Renal pelvis (tissue), 12 donors: ENCODE measurements at places on chromosomes 4 and X.
A peak's percentile ranks its signal among the peaks of the same experiment; 100 is the strongest.

- DNase-seq = no peak
Measured at GRCh38 chr4:156970501-156971164, 966 bp downstream of the PDGFC start.

DNA sequence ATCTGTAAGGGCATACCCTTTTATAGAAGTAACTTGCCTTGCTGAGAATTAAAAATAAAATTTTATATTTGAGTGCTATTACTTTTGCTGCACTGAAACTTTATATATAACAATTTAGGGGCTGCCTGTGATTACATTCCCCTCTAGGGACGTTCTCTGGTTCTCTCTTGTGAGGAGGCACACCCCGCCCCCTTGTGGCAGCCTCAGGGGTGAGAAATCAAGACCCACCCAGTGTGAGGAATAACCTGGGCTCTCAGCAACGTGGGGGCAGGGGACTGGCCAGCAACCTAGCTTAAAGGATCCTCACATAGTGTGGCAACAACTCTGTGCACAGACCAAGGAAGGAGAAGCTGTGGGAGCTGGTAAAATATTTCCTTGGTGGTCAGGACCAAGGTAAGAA, 43.7 kb downstream of the MAGEA9 start:
- peak; percentile 8 for DNase-seq

GRCh38 chr4:187995322-187996207, at the start of gene ZFP42:
Gene ZFP42, plus strand, starts transcription at chr4:187995771. Its CDS starts 7,037 bp downstream, at chr4:188002808.
- no peak for DNase-seq

DNA sequence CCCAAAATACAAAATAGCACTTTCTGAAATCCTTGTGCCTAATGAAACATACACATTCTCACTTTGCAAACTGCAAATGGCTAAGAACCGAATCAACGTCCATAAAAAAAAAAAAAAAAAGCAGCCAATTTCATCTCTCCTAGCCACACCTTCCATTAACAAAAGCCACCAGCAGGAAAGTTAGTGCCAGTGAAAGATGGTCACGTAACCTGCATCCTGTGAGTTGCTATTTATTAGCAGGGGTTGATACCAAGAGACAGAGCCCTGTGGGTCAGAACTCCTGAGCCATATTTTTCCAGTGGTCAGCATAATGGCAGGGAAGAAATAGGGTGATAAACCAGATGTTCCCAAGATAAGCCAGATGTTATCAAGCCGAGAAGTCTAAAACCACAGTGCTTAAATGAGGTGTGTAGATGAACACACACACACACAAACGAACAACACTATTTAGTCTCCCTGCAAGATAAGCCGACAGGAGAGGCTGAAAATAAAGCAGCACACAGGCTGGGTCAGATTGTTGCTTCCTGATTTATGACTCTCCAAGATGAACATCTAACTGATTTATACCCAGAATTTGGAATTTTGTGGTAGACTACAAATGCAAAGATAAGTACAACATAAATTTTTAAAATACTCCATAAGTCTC, 11.5 kb downstream of the PPARGC1A start:
- DNase-seq = no peak

GRCh38 chrX:39982948-39983347, 114.8 kb downstream of the BCOR start:
- no peak for DNase-seq

GRCh38 chrX:153539171-153539978, 21.9 kb downstream of the ATP2B3 start:
- DNase-seq = peak; percentile 45

DNA sequence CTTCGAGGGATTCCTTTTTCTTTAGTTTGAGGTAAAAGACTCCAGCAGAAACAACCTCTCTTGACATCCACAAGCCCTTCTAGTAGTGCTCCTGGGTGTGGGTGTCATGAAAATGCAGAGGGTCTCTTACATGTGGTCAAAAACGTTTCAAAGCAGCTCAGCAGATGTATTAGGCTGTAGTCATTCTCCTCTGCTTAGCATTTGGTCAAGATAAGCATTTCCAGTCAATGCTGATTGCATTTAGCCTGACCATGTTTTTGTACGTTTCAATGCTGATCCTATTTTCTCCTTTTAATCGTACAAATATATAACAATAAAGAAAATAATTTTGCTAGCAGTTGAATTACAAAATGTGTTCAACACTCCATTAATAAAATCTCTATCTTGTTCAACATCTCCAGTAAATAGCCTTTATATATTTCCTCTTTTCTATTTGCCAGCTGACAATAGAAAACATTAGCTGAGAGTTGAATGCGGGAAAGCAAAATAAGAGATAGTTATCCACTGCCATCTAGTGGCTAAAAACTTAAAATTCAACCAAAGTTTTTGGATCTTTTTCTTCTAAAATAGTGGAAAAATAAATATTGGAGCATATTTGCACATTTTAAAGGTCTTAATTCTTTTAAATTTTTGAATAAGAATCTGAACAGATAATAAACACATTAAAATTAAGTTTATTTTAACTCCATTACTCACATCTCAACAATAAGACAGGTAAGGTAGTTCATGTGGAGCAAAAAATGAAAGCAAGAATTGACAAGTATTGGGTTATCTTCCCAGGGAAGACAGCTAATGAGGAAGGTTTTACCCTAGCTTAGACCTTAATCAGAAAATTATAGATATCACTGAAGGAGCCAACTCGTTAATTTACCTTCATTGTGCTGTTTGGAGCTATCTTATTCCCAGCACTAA, 15.2 kb upstream of the PACRGL start:
- DNase-seq = no peak

GRCh38 chrX:132107291-132107690, 20.5 kb downstream of the FRMD7 start:
- no peak for DNase-seq

DNA sequence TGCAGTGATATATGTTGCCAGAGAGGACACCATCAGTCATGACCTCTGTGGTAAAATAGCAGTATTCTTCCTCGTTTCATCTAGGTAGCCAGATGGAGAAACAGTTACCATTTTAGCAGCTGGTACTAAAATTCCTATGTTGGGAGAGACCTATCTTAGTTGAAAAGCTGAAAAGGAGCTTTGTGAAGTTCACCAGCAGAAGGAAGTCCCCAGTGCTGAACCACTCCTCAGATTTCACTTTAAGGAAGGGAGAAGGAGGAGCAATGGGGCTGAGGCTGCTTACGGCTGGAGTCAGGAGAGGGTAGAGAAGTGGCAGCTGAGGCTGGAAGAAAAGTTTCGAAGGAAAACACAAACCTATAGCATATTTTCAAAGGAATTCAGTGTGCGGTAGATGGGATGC, 103.7 kb downstream of the ATXN3L start:
- no peak for DNase-seq

DNA sequence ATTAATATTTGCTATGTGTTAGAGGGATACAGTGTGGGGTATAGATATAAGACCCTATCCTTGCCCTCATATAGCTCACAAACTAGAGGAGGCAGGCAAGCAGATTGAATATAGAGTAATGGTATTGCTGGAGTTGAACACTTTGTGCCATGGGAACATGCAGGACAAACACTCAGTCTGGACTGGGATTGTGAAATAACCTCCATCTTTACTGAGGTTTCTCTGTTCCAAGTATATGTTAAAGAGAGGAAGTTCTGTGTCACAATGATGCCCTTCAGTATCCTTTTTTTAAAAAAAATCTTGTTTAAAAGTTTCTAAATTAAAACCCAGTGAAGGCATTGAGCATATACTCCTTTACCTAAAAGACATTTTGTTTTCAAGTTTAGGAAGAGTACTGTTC, 8.7 kb downstream of the FABP2 start:
- DNase-seq = no peak
